ENCODE measurements at places on chromosomes 16 and 17.
A peak's percentile ranks its signal among the peaks of the same experiment; 100 is the strongest.

DNA sequence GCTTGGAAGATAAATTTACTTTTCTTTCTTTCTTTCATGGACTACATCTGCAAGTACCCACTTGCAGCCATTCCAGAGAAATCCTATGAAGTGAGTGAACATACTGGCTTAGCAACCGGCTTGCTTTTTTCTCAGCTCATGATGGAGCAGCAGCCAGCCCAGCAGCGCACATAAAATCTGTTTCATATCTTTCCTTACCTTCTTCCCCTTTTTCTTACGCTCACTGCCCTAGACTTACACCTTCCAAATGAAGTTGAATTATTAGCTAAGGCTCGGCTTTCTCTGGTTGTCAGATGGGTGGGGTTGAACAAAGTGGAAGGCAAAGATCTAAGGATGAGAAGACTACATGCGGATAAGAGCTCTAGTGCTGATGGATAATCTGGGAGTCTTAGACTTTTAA, 13.9 kb upstream of the ABCA8 start:
- no peak for DNase-seq

- no peak for DNase-seq
These were observed 64.8 kb upstream of the C17orf78 start for GRCh38 chr17:37310940-37311339.

- no peak for DNase-seq
These were observed 244.8 kb downstream of the FOXL1 start for GRCh38 chr16:86823125-86823524.

DNA sequence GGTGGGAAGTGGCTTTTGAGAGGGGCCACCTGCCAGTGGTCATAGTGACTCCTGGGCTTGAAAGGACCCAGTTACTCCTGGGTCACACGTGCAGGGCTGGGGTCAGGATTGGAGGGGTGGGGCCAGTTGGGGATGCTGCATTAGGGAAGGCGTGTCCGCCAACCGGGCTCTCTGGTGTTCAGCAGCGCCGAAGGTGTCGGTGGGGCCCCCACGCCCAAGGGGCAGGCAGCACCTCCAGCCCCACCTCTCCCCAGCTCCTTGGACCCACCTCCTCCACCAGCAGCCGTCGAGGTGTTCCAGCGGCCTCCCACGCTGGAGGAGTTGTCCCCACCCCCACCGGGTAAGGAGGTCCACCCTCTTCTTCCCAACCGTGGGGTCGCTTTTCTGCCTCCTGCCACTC, 9.5 kb downstream of the ABI3 start:
- DNase-seq: no peak

GRCh38 chr17:57970710-57971109, 15.5 kb upstream of the CUEDC1 start:
- no peak for DNase-seq

DNA sequence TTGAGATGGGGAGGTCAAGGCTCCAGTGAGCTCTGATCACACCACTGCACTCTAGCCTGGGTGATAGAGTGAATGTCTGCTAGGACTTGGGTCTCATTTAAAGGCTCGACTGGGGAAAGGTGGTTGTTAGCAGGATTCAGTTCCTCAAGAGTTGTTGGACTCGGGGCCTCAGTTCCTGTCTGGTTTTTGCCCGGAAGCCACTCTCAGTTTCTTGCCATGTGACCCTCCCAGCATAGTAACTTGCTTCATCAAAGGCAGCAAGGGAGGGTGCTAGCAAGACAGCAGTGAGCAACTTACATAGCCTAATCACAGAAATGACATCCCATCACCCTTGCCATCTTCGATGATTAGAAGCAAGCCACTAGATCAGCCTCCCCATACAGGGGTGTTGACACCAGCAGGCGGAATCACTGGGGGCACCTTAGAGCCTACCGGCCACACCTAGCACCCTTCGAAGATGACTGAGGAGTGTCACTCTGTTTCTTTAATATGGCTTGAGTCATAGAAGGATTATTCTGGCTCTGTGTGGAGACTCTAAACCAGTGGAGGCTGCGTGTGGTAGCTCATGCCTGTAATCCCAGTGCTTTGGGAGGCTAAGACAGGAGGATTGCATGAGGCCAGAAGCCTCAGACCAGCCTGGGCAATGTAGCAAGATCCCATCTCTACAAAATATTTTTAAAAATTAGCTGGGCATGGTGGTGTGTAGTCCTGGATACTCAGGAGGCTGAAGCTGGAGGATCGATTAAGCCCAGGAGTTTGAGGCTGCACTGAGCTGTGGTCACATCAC, 13.2 kb upstream of the SCNN1B start:
- no peak for DNase-seq

DNA sequence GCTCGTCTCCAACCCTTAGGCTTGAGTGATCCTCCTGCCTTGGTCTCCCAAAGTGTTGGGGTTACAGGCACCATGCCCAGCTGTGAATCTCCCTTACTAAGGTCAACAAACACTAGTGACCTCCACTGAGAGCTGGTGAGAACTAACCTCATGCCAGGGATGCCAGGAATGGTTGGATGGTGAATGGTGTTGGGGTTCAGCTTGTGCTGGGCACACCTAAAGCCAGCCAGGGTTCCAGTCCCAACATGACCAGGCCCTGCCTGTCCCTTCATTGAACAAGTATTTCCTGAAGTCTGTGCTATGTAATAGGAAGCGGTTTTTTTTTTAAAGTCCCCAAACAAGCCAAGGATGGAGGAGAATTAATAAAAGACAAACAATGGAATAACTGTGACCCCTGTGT, 56.0 kb upstream of the TOB1 start:
- DNase-seq: no peak

DNA sequence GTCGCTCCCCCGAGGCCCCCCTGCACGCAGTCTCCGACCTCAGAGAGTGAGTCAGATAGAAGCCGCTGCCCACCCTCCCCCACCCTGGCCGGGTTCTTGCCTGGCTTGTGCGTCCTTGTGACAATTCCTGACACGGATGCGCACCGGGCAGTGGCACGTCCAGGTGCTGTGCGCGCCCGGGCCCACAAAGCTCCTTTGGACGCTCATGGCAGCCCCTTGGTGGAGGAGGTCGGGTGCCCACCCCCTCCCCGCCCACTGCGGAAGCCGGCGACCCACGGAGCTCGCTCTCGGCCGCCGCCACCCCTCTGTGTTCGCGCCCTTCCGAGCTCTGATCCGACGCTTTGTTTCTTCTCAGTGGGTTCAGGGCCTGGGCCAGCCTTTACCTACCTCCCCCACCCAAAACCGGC, 662 bp upstream of the TUBB3 start:
- no peak for DNase-seq

GRCh38 chr17:47318197-47318918, 5.4 kb upstream of the EFCAB13 start:
- no peak for DNase-seq

DNA sequence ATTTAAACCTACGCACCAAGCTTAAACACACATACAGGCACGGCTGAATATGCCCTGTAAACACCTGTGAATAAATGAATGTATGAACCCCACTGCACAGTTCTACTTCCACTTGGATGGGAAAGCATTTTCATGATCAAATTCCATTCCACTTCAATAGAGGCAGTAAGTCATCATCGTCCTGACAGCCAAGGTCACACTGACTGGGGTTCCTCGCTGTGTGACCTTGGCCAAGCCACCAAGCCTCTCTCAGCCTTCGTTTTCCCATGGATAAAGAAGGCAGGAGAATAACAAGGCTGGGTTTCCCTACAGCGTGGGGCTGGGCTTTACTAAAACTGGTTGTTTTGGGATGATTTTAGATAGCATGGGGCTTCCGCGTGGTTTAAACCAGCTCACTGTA, 82.8 kb downstream of the TBC1D16 start:
- no peak for DNase-seq

DNA sequence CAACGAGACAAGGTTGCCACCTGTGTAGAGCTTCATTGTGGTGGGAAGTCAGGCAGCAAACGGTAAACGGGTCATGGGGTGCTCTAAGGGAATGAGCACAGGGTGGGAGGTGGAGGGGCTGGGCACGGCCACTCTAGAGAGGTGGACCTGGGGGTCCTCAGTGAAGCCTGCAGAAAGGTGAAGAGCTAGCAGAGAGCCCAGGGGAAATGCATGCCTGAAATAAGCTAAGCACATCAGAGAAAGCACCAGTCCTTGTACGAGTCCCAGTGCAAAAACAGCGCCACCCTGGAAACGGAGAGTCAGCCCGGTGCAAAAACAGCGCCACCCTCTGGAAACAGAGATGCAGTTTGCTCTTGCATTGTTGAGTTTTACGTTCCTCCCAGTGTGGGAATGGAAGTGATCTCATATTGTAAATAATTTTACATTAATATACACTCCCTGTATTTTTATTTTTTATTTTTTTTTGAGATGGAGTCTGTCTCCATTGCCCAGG, 65.0 kb downstream of the TBC1D16 start:
- DNase-seq: peak; percentile 29

GRCh38 chr16:71895679-71896365, 491 bp downstream of the IST1 start:
- peak; percentile 5 for DNase-seq

DNA sequence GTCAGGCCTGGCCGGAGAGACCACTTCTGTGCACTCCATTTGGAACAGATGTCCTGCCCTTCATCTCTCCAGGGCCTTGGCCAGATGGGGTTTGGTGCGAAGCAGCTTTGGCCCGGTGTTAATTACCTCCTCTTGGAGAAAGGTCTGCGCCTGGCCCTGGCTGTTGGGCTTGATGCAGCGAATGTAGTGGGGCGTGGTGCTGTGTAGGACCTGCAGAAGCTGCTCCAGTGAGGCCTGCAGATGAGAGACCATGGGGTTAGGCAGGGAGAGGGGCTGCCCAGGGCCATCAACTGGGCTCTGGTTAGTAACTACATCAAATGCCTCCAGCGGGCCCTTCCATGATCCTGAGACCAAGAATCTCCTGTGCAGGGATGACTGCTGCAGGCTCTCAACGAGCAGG, 18.7 kb downstream of the ZNHIT3 start:
- no peak for DNase-seq

- DNase-seq: no peak
These were observed 11.3 kb downstream of the YPEL2 start for GRCh38 chr17:59342681-59343131.

- no peak for DNase-seq
These were observed 744 bp upstream of the NF1 start for GRCh38 chr17:31093866-31094599.

DNA sequence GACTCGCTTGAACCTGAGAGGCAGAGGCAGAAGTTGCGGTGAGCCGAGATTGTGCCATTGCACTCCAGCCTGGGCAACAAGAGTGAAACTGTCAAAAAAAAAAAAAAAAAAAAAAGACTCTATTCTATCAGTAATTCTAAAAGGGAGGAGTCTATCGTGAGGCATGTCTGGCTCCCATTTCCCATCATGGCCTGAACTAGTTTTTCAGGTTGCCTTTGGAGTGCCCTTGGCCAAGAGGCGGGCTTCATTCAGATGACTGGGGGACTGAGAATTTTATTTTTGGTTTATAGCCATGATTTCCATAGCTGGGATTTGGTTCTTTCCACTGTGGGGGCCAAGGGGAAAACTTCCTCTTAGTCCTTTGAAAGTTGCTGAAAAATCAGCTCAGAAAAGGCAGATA, 3.5 kb upstream of the SNX29 start:
- DNase-seq: no peak

DNA sequence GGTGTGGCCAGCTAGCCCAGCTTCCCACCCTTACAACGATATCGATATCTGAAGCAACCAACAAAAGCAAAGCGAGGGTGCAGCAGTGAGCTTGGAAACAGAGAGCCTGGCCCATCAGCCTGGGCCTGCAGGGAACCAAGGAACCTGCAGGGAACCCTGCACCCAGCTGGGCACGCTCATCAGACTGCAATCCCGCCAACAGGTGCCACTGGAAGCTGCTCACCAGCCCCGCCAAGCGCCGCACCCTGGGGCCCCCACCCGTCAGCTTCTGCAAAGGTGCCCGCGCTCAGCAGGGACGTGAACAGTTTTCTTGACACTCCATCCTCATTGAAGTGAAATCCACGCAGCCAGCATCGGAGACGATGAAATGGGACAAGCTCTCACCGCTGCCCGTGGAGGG, 250.7 kb downstream of the RBFOX3 start:
- no peak for DNase-seq

- DNase-seq: no peak
These were observed 416 bp downstream of the RNF43 start for GRCh38 chr17:58416937-58417299.

All from activated CD4-positive, alpha-beta T cell treated with anti-CD3 and anti-CD28 coated beads, Interleukin-2, amount 50 U/mL, for 4 hours (primary cell).